ENCODE measurements at places on chromosomes 6 and 20.

GRCh38 chr6:81511423-81511822, 241.1 kb downstream of the TENT5A start:
- DNase-seq, result no peak

DNA sequence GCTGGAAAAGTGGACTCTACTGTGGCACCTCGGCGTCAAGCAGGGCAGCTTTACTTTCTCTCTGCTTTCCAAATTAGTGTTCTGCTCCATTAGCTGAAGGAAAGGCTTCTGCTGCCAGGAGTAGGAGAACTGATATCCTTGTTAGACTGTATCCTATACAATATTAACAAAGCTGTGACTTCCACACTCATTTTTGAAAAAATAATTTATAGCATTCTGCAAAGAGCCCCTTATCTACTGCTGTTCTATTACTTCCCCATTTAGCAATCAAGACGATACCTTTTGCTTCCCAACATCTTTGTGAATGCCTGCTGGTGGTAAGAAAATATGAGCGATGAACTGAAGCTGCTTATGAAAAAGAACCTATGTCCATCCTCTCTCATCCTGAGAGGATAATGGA, 151.1 kb downstream of the UBE3D start:
- no peak for DNase-seq

GRCh38 chr6:38589367-38589720, 50.4 kb downstream of the BTBD9 start:
- DNase-seq, result no peak

- no peak for DNase-seq
These were observed 37.0 kb downstream of the KLHL31 start for GRCh38 chr6:53628354-53629119.

- DNase-seq, result no peak
These were observed 1012.7 kb downstream of the EYS start for GRCh38 chr6:64694356-64694755.

- DNase-seq, result no peak
These were observed 157.2 kb downstream of the CD83 start for GRCh38 chr6:14274546-14275492.

DNA sequence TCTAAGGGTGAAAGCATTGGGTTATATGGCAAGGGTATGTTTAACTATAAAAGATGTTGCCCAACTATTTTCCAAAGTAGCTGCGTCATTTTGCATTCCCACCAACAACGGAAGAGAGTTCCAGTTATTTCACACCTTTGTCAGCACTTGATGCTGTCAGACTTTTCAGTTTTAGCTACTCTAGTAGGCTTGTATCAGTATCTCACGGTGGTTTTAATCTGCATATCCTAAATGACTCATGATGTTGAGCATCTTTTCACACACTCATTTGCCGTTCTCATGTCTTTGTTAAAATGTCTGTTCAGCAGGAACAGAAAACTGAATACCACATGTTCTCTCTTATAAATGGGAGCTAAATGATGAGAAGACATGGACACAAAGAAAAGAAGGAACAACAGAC, 122.3 kb downstream of the RNASET2 start:
- no peak for DNase-seq

DNA sequence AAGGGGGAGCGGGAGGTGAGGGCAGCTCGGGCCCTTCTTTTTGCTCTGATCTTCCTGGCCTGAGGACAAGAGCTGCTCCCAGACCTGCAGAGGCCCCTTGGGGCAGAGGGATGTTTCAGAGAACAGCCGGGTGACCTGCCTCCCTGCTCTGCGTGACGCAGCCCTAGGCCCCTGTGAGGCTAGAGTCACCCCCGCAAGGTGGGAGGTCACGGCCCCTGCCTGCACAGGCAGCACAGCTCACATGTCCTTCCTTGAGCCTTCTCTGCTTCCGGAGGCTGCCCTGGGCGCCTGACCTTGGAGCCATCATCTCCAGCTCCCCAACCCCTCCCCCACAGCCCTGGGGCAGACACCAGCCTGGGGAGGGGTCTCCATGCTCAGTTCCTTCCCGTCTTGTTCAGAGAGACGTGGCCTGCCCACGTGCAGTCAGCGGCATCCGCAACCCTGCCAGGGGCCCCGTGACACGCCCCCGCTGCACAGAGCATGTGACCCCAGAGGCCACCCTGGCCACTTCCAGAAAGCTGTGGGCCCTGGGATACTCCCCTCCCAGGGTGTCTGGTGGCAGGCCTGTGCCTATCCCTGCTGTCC, at the start of gene BIRC7:
Gene BIRC7 (plus strand): TSS at position 507 of the 585 bp plus-strand sequence. CDS start 192 bp downstream, outside the sequence.
- DNase-seq, result peak; percentile 66

- DNase-seq, result peak; percentile 59
These were observed 188.9 kb downstream of the PRKN start for GRCh38 chr6:162538643-162539064.

DNA sequence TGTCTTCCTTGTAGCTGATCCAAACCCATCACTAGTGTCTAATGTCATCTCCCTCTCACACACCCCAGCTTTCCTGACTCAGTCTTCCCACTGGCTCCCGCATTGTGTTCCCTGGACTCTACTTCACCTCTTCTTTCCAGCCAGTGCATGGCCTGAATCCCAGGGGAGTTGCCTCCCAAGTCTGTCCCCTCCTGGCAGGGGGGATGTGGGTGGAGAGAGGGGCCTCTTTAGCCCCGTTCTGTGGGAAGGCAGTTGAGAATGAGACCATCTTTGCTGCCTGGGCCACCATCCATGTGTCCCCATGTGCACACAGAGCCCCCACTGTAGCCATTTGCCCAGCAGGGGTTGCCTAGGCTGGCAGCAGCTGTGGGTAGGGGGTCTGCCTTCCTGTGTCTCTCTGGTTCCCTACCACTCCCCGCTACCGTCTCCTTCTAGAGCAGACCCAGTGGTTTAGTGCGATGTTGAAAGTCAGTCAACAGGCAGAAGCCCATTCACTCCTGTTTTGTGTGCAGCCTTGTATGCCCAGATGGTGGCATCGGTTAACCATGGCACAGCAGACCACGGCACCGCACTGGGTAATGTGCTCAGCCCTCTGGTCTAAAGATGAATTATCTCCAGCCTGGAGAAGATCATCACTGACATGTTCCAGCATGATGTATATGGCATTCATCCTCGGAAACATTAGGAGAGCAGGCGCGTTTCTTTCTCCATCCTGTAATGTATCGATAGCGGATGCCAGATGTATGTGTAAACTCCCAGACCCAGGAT, 178.8 kb upstream of the SNX9 start:
- DNase-seq, result no peak

DNA sequence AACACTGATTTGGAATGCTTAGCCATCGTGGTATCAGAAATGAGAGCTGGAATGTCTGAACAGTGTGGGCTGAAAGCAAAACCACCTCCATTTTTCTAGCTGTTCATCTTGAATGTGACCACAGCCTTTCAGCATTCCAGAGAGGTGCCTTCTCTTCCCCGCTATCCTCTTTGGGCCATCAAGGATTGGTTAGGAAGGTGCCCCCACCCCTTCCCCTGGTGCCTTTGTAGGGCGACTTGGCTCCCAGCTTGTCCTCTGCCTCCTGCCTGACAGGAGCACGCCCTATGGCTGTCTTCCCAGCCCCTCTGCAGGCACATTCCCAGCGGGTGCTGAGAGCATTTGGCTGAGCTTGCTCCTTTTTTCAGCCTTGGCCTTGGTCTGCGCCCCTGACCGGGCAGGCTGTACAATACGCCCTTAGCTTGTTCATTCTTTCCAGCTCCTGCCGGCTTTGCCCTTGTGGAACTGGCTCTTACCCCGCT, 97.5 kb downstream of the ARMC2 start:
- DNase-seq, result peak; percentile 42

GRCh38 chr6:119034827-119035458, 43.5 kb downstream of the FAM184A start:
- DNase-seq, result peak; percentile 14

GRCh38 chr6:153574231-153574630, 443.1 kb upstream of the RGS17 start:
- no peak for DNase-seq

DNA sequence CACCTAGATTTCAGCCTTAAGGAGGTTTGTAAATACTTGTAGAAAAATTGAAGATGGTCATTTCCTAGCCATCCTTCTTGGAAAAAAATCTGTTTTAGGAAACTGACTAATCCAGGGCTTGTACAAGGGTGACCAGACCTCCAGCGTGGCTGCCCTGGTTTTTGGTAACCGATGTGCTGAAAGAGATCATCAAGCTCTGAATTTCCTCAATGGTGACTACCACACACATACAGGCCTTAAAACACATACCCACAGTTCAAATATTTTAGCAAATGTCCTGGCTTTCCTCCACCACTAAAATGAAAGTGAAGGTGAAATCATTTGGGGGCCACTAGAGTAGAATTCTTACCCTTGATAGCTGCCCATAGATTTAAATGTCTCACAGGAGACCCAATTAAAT, 215.3 kb upstream of the SUPT3H start:
- DNase-seq, result no peak

DNA sequence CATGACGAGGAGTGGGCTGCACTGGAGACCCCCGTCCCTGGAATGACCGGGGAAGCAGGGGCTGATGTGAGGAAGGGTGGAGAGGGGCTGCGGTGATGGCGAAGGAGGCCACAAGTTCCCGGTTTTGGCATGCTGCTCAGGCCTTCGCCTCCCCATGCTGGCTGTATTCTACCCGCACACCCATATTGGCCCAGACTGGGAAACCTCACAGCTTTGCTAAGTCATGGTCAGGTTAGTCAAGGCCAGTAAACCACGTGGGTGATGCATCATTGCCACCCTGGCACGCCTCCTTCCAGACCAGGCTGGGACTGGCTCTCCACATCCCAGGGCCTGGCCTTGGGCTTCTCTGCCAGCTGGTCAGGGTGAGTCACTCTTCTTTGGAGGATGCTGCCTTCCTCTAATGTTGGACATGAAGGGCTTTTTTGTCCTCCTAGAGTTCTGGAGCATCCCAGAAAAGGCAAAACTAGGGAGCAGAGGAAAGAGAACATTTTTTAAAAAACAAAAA, 53.8 kb downstream of the PCNA start:
- no peak for DNase-seq

- DNase-seq, result no peak
These were observed 30.8 kb downstream of the PDE10A start for GRCh38 chr6:165632194-165632593.

GRCh38 chr20:47676219-47676721, 109.0 kb downstream of the SULF2 start:
- DNase-seq, result no peak

- no peak for DNase-seq
These were observed 198.6 kb downstream of the BACH2 start for GRCh38 chr6:90098001-90098531.

GRCh38 chr6:151765444-151765886, 42.0 kb upstream of the ESR1 start:
- peak; percentile 33 for DNase-seq

GRCh38 chr6:168948990-168949531, 304.6 kb downstream of the THBS2 start:
- no peak for DNase-seq

- DNase-seq, result no peak
These were observed 17.4 kb upstream of the CSE1L start for GRCh38 chr20:49028684-49029083.

- DNase-seq, result no peak
These were observed 122.0 kb upstream of the CARMIL1 start for GRCh38 chr6:25157183-25157582.

DNA sequence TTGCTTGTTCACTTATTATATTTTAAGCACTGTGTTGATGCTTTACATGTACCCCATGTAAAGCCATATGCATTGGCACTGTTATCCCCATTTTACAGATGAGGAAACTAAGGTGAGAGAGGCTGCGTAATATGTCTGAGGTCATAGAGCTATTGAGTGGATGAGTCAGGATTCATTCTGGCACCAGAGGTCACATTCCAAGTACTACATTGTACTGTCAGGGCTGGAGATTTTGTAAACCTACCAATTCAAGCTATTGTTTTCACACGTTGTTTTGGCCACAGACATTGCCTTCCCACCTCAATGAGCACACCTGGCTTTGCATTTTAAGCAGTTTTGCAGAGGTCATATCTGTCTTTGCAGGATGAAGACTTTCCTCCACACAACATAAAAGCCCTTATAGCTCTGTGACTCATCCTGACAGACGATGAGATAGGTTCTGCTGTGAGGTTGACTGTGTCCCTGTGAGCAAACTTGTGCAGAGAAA, 33.2 kb downstream of the ANKS1A start:
- no peak for DNase-seq

- DNase-seq, result no peak
These were observed 702.9 kb downstream of the TENT5A start for GRCh38 chr6:81049425-81050042.

DNA sequence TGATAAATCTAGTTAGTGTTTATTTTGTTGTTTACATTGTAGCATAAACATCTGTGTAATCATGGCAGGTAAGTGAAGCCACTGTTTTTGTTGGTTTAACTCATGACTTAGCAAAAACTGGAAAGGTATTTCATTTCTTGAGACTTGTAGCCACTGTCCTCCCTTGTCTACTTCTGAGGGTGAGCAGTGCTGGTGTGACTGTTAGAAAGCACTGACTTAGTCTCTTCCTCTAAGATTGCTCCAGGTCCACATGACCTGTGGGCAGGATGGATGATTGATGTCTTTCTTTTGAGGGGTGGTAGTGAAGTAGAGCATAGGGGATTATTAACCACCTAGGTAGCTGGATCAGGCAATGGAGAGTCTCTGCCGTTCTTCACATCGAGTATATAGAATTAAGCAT, 203.8 kb downstream of the ARID1B start:
- no peak for DNase-seq

DNA sequence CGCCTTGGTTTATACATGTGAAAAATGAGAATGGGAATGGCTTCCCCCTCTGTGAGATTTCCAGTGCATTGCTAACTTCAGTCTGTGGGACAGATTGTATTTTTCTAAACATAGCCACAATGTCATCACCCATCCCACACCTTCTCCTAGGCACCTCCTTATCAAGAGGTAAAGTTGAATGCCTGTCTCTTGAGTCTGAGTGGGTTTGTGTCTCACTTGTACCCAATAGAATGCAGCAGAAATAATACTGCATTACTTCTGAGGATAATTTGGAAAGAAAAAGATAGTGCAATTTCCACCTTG, 27.9 kb downstream of the RIN2 start:
- DNase-seq, result no peak

GRCh38 chr6:9254251-9254650, 818.9 kb upstream of the SLC35B3 start:
- DNase-seq, result no peak

- peak; percentile 41 for DNase-seq
These were observed 7.9 kb downstream of the ZMYND8 start for GRCh38 chr20:47348539-47349142.

GRCh38 chr6:157434349-157435033, 53.5 kb downstream of the ZDHHC14 start:
- DNase-seq, result no peak

- DNase-seq, result no peak
These were observed 78.1 kb downstream of the UNC5CL start for GRCh38 chr6:40960742-40961430.
